Neural crest cell (in vitro differentiated cells): ENCODE measurements at places on chromosomes 11 and 22.
A peak's percentile ranks its signal among the peaks of the same experiment; 100 is the strongest.

DNA sequence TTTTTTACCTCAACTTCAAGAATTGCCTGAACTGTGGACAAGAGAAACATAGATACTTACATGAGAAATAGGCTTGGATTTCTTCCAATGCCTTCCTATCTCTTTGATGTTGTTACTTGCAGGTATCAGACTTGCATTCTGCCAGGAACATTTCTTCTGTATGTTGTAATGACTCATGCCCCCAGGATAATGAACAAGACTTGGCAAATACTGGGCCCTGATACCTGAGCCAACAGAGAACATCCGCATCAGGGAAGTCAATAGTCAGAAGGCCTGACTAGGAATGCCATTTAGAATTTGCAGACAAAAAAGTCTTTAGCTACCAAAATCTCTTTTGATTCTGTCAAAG is 273.7 kb upstream of the KIRREL3 start:
- no peak for DNase-seq

DNA sequence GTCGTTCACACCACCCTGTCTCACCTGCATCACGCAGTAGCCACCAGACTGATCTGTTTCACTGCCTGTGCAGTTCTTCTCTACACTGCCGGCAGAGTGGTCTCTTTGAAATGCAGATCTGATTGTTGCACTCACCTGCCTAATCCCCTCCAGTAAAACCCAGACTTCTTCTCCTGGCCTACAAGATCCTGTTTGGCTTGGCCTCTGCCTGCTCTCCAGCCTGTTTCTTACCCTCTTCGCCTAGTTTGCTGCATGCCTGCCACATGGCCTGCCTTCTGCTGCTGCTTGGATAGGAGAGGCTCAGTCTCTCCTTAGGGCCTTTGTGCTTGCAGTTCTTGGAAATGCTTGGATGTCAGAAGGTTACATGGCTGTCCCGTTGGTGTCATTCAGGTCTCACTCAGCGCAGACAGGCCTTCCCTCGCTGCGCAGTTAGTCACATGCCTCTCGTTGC is 42.0 kb downstream of the PACS1 start:
- no peak for DNase-seq

DNA sequence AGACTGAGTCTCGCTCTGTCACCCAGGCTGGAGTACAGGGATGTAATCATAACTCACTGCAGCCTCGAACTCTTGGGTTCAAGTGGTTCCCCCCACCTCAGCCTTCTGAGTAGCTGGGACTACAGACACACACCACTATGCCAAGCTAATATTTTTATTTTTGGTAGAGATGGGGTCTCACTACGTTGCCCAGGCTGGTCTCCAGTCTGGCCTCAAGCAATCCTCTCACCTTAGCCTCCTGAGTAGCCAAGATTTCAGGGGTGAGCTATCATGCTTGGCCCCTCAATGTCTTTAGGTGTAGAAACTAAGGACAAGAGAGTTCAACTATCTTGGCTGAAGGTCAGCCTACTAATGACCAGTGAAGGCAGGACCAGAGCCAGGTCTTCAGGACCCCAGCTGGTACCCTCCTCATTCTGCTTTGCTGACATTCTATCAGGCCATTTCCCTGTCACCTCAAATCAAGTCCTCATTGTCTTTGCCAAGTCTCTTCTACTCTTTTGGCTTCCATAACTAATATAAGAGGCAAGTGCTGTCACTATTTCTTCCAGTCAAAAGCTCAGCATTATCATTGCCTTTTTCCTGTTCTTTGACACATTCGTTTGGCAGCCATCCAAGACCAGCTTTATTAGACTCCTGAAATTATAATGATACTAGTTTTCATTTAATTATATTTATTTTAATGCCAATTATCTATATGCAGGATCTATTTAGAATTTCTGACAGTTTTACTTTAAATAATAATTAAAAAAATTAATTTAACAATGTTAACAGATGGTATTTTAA is 264.2 kb upstream of the PITPNB start:
- DNase-seq, result no peak

DNA sequence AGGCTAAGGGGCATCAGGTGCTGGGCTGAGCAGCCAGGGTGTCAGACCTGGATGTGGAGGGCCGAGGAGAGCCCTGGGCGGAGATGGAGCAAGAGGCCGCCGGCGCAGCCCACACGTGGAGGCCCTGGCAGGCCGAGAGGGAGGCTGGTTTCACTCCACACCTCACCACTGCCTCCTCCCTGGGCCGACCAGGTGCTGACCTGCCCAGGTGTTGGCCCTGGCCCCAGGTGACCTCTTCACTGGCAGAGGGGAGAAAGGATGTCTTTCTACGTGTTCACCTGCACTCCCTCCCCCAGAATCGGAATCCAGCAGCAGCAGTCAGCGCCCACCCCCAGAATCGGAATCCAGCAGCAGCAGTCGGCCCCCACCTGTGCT is 781 bp downstream of the ANO9 start:
- DNase-seq, result no peak

DNA sequence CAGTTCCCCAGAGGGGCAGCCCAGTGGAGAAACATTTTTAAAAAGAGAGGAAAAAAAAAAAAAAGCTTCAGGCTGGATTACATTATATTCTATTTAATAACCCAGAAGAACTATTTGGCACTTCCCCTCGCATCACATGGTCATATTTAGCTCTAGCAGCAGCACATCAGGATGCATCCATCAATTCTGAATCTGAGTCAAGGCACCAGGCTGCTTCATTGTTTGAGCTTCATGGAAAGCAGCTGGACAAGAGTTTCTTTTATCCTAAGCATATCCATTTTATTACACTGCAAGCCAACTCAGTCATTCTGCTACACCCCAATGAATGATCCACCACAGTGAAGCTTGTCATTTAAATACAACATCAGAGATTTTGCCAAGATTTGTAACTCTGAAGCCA is 10.0 kb downstream of the SPTY2D1 start:
- DNase-seq, result no peak

DNA sequence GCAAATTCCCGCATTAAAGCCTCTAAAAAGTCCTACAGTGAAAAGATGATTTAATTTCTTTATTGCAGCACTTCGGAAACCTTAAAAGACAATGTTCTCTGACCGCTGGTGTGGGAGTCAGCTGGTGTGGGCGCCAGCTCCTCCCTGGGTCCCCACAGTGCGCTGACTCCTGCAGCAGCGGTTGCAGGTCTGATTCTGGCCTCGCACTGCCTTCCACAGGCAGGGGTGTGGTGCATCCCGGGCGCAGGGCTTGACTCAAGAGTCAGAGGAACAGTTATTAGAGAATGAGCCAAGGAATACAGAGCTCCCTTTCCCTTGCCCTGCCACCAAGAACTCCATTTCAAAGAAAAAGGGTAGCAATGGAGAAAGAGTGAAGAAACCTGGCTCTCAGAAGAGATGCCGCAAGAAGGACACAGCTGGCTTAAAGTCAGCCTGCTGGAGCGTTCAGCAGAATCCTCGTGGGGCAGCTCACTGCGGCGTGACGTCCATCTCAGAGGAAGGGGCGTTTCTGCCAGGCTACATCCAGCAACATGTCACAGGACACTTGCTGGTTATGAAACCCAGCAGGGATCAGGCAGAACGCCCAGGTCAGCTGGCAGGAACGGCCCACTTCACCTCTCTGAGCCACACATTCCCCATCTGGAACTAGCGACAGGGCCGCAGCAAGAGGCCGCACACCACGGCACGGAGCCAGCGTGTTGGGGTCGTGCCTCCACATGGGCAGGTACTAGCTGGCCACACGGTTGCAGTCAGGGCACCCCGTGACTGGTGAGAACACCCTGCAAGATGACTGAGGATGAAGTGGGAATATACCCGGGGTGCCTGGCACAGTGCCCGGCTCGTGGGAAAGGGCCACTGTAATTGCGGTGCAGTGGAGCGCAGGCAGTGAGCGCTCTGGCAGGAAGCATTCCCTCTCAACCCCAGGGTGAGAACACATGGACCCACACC is 18.1 kb upstream of the EFCAB6 start:
- no peak for DNase-seq

DNA sequence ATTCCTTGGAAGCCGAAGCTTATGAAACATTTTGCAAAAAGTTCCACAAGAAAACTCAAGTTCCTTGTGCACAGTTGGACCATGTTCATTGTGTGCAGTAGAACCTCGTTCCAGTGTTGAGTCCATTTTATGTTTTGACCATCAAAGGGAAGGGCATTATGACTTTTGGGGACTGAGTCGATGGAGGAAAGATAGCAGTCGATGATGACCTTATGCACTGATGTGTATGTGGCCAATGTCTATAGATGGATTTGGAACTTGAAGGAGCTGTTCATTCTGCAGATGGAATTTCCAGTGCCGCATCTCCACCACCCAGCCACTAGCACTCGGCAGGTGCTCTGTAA is 71.5 kb upstream of the IGLL5 start:
- DNase-seq, result no peak

- DNase-seq, result no peak
Observed at GRCh38 chr22:31144223-31144622, 3.9 kb upstream of the PLA2G3 start.

DNA sequence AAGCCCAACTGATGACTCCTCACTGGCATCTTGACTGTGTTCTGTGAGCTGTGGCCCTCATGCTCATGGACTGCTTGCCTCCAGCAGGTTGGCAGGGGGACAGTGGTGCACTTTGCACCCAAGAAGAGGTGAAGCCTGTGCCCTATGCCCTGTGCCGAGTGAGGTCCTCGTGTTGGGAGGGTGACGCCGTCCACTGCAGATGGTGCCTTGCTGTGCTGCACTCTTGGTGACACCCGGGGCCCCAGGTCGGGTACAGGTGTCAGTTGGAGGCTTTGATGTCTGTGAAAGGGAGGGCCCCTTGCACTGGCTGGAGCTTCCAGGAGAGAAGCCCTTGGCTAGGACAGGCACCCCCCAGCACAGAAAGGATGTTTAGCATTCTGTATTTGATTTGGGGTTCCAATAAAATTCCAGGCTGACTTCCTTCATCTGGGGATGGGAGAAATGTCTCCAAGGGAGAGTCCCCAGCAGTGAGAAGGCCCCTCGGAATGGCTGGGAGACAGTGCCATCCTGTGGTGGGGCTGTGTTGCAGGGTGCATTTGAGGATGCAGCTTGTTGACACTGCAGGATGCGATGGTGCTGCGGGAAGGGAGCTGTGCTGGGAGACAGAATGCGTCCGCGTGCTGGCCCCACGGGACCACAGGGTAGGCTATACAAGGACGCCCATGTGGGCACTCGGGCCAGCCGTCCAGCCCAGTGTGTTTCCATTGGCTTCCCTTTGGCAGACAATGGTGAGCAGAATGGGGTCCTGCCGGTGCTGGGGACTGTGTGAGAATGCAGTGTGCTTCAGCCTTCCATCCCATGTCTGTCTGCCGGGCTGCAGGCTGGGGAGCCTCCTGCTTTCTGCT is 2.5 kb upstream of the ZDHHC8 start:
- peak; percentile 41 for DNase-seq

DNA sequence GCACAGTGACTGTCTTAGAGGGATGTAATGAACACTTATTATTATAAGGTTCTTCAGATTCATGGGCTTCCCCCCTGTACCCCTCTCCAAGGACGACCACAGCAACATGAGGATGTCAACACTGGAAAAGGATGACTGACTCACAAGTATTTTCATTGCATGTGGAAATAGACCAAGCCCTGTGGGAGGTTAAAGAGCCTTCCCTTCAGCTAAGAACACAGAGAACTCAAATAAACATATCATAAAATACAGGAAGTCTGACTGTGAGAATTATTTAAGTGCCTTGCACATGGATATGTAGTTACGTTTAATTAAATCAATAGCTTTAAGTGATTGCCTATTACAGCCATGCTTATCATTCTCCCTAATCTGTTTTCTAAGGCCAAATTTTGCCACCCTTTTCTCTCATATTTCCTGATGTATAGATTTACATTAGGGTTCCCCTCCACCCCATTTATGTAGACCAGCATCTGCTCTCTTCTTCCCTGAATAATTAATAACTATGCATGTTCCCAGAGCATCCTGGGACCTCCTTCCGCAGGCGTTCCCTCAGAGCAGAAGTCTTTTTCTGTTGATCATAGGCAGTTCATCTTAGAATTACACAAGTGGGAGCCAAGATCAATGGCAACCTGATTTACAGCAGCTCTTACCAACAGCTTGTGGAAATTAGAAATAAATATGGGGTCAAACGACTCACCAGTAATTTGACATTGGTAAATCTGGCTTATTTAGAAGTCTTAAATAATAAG is 226.9 kb downstream of the OPCML start:
- no peak for DNase-seq

- no peak for DNase-seq
Observed at GRCh38 chr22:47102648-47103047, 340.2 kb downstream of the TBC1D22A start.

GRCh38 chr11:12102588-12103410 is 7.6 kb upstream of the MICAL2 start:
- no peak for DNase-seq

DNA sequence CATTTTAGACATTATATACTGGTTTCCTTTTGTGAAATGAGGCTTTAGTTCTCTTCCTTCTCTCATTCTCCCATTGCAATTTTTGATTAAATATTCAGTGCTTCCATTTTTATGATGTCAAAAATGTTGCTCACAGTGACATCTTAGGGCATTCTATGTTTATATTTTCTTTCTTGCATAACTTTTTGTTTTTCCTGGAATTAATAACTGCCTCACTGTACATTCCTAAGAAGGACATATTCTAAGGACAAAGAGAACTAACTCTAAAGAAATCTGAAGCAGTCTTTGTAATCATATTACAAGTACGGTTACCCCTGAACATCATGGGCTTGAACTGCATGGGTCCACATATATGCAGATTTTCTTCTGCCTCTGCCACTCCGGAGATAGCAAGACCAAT is 25.8 kb upstream of the P2RY6 start:
- no peak for DNase-seq

- DNase-seq, result no peak
Observed at GRCh38 chr11:118565051-118565450, 680 bp downstream of the IFT46 start.

GRCh38 chr11:46388619-46389449 is 2.7 kb downstream of the CHRM4 start:
- DNase-seq, result no peak

DNA sequence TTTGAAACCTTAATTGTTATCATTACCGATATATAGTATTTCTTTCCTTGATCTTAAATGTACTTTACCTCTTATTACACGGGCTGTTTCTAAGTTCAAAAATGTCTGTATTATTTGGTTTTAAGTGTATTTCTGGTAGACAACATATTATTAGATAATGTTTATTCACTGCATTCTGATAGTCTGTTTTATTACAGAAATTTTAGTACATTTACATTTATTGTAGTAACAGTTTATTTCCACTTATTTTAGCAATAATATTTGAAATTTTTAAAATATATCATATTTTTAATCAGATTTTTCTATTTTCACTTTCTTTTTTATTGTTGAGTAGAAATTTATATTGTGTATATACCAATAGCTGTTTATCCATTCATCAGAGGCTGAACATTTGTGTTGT is 1195.2 kb downstream of the TBC1D22A start:
- DNase-seq, result no peak

- DNase-seq, result no peak
Observed at GRCh38 chr11:130198292-130198691, 38.7 kb downstream of the ST14 start.

- no peak for DNase-seq
Observed at GRCh38 chr11:47415949-47416472, 7.6 kb downstream of the SLC39A13 start.
